ENCODE measurements at places on chromosomes 5 and 9. TPM values are rescaled to one million over a fixed set of nuclear protein-coding genes. Genes with fewer than 3 reads are reported as not detected.
A peak's percentile ranks its signal among the peaks of the same experiment; 100 is the strongest.

CER1 gene
- not detected for total RNA-seq

FAT2 gene
- total RNA-seq: not detected

CCDC187 gene
- total RNA-seq: not detected

NTNG2 gene
- total RNA-seq: 2.5 TPM

CDX1 gene
- not detected for total RNA-seq

DNA sequence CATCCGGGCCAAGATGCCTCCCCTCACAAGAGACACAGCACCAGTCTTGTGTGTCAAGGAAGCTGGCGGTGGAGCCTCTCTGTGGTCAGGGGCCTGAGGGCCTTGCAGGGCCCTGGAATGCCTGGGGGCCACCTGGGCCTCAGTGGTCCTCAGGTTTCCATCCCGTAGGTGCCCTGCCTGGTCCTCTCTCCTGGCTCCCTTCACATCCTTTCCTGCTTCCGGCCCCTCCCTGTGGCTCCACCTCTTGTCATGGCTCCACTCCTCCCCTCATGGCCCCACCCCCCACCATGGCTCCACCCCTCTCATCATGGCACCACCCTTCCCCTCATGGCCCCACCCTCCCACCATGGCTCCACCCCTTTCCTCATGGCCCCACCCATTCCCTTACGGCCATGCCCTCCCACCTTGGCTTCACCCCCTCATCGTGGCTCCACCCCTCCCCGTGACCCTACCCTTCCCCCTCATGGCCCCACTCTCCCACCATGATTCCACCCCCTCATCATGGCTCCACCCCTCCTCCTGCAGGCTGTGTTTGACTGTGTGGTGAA lies 175.8 kb downstream of the CACNA1B start:
- no peak for DNase-seq
- H3K27me3 ChIP-seq: no peaks in the 10 kb centered on the region
- H3K27ac ChIP-seq: no peak overlapping the region

DNA sequence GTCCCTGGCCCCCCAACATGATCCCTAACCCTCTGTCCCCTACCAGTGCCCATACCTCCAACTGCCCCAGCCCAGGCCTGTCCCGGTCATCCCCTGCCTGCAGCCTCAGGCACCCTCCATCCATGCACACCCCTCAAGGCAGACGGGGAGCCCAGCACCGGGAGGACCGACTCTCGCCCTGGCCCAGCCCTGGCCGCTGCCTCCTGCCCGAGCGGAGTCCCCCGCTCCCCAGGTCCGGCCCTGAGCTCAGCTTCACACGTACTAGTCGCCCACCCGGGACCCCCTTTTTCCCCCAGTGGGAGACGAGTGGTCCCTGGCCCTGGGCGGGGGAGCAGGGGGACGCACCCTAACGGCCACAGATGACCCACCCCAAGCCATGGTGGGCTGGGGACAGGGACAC lies 49.0 kb upstream of the UBAC1 start:
- peaks cover 6% of the 10 kb centered on the region for H3K4me1 ChIP-seq
- no peaks in the 10 kb centered on the region for H3K27me3 ChIP-seq
- DNase-seq: no peak
- H3K4me3 ChIP-seq: no peak overlapping the region

DNA sequence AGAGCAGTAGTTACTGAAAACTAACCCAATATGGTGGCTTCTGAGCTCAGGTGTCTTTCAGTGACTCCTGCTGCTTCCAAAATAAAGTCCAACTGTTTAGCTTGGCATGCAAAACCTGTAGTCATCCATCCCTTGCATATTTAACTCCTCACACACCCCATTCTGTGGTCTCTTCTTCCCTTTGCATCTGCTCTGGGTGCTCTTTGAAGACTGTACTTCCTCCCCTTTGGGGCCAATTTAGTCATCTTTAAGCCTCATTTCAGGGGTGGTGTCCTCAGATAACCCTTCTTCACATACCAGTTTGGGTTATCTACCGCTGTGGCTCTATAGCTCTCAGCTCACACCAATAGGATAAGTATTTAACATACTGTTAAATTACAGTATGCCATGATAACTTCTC lies 209.9 kb upstream of the DMRT1 start:
- DNase-seq: peak; percentile 17
- H3K27ac ChIP-seq: no peak overlapping the region
- no peaks in the 10 kb centered on the region for H3K36me3 ChIP-seq
- H3K27me3 ChIP-seq: no peaks in the 10 kb centered on the region
- H3K4me3 ChIP-seq: no peak overlapping the region

GRCh38 chr5:174503461-174504265 lies 220.7 kb upstream of the MSX2 start:
- DNase-seq: peak; percentile 73
- no peak overlapping the region for H3K27ac ChIP-seq
- peaks cover 11% of the 10 kb centered on the region for H3K4me1 ChIP-seq
- 0 out of 2 replicates have a peak, but pooled peaks cover 3% of the 10 kb centered on the region for H3K27me3 ChIP-seq
